Left cardiac atrium (tissue), 4 donors: ENCODE measurements at places on chromosomes 12 and 14.

DNA sequence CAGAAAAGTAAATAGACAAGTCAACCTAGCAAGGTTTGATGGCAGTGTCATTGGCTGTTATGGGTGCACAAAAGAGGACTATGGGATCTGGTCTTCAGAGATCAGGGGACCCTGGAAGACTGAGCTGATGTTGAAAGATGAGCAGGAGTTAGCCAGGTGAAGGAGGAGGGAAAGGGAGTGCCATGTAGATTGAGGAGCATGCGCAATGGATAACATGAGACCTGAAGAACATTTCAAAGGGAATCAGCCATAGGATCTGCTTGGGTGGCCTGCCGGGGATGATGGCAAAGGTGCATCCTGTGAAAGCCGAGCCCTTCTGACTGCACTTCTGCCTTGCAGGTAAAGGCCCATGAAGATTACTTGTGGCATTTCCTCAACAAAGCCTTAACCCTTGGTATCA lies 90.8 kb downstream of the TBC1D30 start:
- no peak for DNase-seq

DNA sequence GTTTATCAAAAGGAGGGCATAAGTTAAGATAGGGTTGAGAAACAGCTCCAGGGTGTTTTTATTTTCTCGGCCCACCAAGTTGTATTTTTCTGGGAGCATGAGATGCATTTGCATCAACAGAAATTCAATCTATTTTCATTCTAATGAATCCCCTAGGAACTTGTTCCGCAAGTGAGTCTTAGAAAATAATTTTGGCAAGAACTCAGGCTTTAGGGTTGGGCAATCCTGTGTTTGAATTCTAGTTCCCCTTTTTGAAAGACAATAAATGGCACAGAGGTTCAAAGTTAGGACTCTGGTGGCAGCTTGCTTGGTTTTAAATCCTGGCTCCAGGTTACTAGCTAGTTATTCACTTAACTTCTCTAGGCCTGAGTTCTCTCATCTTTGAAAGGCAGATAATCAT lies 23.7 kb downstream of the SLC5A8 start:
- no peak for DNase-seq

DNA sequence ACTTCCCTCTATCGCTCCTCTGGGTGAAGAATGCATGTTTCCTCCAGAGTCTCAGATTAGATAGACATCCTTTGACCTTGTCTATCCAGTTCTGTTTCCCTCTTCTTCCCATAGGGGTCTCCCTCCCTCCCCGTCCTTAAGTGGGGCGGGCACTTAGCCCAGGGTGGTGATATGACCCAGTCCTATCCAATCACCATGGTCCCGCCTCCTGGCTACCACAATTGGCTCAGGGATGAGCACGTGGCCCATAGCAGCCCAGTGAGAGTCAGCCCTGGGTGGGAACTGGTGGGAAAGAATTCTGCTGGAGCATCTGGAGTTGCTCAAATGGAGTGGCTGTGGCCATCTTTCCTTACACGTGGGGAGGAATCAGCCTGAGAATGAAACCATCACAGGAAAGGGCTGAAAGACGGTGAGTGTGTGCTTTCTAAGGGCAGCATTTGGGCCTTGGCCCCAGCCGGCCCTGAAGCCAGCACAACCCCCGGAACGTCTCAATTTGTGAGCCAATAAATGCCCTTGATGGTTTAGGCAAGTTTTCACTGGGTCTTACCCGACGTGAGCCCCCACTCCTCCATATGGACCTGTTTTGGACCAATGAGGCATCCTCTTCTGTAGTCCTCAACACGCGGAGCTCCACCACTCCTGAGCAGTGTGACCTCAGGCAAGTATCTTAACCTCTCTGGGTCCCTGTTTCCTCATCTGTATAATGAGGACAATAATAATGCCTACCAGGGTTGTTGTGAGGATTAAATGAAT lies 14.4 kb upstream of the MLXIP start:
- peak; percentile 94 for DNase-seq

DNA sequence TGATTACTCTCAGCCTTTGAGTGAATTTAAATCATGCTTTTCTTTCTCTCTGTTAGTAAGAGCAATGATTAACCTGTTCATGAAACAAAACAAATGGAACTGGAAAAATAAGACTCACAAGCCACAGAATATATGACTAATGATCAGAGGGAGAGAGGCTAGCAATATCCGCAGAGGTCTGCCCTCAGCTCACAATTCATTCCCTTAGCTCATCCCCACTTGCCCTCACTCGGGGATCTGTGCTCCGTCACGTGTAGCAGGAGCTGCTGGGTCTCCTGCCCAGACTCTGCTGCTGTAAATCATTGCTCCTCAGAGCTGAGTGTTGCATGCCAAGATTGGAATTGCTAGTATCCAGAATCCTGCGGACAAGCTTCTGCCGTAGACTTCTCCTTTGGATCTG lies 53.1 kb upstream of the GNG2 start:
- no peak for DNase-seq

DNA sequence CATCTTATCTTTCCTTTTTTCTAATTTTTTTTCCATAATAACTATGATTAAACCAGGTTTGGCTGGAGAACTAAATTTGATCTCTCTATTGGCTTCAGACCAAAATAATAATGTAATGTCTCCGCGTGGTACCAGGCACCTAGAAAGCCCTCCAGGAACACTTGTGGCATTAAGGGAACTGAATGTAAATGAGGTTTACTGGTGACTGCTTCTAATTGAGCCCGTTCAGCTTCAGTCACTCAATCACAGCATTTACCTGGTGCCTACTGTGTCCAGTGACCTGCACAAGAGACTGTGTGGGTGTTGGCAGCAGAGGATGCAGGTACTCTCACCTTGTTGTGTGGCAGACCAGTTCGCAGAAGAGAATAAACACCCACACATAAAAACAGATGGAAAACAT lies 302.5 kb downstream of the DPF3 start:
- no peak for DNase-seq

DNA sequence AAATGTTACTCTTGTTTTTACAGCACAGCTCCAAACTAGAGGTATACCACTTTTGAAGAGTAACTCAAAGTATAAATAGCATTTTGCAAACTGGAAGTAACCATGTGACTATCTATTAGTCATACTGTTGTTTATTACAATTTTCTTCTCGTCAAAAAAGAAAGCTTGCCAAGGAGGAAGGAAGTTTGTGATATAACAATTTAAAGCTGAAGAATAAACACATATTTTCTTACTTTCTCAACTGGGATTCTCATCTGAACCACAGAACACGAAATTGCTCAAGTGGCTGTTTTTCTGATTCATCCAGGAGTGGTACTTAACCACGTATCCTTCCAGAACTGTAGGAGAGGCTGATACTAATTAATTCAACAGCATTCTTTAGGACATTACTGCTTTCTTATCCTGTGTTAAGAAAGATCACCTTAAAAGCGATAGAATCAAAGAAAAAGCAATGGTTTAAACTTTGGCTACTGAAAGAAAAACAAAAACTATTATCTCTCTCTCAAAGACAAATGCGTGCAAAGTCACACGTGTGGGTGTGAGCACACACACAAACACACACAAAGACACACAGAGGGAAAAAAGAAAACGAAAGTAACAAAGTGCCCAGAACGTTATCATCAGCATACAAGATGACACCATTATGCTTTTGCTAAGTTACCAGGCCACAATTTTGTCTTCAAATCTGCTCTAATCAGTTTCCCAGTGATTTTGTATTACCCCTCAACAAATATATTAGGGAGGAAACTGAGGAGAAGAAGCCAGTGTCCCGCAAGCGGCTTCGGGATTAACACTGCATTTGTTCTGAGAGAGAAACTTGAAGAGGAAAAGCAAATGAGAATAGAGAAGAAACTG lies at the start of gene CLEC2B:
Gene CLEC2B, minus strand, starts transcription at position 48 of the 855 bp plus-strand sequence.
- no peak for DNase-seq
